ENCODE measurements at places on chromosomes 3 and 15.

DNA sequence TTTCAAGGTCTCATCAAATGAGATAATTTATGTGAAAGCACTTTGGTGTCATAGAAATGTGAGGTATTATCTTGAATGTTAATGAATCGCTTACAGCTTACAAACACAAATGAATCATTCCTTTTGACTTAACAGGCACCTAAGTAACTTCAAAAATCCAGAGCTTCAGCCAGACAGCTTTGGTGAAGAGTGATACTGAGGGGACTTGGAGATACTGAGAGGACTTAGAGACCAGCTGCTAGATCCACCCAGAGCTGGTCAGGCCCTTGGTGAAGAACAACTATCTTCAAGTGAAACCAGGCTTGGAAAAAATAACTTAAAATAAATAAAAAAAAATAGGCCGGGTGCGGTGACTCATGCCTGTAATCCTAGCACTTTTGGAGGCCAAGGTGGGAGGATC, 16.2 kb upstream of the ZFYVE19 start:
- no peak for DNase-seq

DNA sequence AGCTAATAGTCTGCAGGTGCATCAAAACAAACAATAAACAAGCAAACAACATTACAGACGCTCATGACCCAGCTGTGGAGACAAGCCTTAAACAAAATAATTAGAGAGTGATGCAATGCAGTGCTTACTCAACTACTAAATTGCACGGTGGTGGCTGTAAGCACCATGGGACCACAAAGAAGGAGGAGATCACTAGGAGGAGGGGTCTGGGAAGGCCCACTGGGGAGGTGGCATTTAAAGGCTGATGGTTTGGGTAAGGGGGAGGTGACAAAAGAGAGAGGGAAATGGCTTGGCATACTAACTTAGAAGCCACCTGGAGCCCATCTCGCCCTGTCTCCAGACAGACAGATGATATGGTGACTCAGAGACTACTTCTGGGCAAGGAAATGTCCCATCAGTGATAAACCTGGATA, 516.7 kb downstream of the FOXP1 start:
- peak; percentile 66 for DNase-seq

GRCh38 chr15:73058437-73058836, 6.2 kb downstream of the NEO1 start:
- DNase-seq, result no peak

DNA sequence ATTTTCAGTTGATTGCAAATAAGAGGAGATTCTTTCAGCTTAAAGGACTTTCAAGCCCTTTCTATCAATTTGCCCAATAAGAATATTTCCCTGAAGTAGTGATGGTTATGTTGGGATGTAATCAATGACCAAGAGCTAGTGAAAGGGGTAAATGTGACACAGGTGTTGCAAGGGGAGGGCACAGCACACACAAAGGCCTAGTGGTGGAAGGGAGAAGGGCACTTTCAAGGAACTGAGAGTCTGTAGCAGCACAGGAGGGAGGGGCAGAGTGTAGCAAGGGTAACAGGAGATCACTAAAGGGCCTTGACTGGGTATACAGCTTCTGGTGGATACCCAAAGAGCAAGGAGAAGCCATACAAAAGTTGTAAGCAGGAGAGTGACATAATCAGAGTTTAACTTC, 217.8 kb upstream of the ARHGEF26 start:
- DNase-seq, result no peak

- DNase-seq, result no peak
Measured at GRCh38 chr3:71060536-71060935, 523.0 kb downstream of the FOXP1 start.

DNA sequence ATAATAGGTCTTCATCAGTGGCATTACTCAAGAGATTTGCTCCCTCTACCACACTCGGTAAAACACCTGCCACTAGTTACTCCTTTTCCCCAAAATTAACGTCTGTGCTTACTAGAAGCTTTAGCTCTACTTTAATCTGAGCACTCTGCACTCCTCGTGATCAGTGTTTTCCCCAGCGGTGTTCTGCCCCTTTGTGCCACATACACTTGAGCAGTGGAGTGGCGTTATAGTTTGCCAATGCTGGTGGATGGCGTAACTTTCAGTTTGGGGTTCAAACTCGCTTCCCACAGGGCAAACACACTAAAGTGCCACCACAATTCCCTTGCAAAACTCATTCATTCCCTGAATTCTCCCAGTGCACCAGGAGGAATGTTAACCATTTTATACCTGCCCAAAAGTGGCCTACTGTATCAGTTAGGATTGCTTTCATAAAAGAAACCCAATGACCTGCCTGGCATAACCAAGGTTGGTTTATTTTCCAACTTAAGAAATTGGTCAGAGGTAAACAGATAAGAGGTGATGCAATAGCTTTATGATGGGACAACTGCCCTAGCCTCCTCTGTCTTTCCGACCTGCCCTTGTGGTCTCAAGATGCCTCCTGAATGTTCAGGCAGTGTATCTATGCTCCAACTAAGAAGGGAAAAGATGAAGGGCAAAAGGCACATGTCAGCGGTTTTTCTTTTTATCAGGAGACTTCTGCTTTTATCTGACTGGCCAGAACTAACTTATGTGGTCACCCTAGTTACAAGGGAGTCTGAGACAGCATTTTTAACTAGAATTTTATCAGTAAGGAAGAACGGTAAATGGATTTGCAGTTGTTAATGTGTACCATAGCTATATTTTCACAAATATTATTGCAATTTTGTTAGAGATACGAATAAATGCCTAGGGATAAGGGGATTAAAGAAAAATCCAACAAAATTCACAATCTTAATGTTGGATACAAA, 83.9 kb downstream of the FSIP1 start:
- no peak for DNase-seq

- no peak for DNase-seq
Measured at GRCh38 chr3:46913644-46914043, 36.1 kb downstream of the PTH1R start.

DNA sequence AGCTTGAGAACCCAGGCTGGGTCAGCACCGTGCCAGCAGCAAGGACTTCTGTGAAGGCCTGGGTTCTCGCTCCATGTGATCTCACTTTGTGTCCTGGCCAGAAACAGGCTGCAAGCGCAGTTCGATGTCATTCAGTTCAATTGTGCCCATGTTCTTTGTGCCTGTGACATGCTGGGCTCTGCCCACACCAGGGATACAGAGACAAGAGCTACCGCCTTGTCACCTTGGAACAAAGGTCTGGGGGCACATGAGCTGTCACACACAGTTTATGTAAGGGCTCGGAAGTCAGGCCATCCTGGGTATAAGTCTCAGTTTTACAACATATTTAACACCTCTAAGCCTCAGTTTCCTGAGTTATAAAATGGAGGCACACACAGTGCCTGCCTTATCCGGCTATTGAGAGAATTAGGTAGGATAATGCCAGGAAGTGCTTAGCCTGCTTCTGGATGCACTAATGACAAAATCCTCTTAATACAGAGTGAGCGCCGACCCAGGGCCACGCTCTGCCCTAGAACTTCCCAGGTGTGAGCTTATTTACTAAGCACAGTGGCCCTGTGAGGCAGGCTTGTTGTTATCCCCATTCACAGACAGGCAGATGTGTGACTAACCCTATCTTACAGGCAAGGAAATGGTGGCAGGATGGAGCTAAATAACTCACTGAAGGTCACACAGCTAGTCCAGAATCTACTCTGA, 50.4 kb upstream of the LIMD1 start:
- DNase-seq, result no peak

DNA sequence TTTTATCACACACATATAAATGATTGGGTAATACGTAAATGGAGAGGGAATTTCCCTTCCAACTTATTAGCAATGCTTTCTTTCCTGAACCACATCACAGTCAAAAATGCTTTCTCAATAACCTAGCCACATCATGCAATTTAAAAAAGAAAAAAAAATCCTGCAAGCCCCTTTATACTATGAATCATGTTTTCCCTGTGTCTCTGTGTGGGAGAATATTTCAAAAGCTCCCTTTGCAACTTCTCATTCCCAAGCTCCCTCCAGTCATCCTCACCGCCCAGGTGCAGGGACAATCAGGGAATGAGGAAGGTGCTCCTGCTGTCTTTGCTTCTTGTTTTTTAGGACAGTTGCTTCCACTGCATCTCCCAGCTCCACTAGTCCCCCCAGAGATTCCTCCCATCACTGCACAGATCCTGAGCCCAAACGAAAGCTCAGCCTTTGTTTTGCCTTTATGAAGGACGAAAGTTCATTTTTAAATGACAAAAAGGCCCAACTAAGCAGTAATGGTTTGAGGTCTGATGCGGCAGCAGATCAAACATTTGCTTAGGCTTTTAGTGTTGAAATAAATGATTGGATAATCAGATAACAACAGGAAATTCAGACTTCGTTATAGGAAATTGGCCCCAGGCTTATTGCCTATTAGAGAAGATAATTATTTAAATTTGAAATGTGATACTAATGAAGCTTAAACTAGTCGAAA, 47.8 kb upstream of the ADGRG7 start:
- no peak for DNase-seq

DNA sequence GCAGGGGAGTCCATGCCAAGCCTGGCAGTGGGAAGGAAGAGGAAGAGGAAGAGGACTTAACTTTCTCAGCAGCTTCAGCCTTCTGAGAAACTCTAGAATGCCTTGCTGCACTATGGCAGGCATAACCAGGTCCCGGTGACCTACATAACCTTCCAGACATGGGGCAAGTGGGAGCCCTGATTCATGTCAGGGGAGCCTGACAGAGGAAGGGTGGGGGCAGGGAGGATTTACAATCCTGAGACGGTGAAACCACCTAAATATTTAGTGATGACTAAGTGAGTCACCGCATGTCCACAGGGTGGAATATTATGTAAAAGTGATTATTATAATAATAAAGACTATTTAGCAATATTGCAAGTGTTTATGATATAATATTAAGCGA, 46.7 kb downstream of the AMOTL2 start:
- no peak for DNase-seq

DNA sequence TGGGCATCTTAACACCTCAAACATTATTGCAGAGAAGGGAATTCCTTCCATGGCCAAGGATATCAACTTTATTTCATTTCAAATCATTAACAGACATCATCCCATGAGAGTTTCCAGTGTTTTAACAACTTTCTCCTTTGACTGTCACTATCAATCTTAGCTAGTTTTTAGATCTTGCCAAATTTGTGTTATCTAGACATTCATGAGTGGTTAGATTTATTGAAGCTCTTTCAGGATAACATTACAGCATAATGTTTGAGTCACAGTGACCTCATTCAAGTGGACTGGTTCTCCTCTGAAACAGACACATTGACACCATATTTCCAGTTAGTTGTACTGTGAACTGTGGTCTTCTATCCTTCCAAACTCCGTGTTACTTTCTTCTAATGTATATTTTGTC, 8.6 kb upstream of the TNFAIP8L3 start:
- no peak for DNase-seq

DNA sequence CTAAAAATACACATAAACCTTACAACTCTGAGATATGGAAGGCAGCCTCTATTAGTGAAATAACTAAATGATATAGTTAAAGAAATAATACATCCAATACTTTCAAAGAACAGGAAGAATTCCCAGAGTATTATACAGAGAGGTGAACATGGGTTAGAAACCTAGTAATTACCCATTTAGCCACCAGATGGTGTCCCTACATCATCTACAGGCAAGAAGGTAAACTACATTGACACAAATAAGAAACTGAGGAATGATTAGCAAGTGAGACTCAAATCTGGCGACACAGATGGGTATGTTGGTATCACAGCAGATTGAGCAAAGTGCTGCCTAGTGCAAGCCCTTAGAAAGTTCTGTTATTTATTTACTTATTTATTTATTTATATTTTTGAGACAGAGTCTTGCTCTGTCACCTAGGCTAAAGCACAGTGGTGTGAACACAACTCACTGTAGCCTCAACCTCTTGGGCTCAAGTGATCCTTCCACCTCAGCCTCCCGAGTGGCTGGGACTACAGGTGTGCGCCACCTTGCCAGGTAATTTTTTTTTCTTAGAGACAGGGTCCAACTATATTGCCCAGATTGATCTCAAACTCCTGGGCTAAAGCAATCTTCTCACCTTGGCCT, 28.2 kb downstream of the NEK4 start:
- DNase-seq, result no peak

- DNase-seq, result no peak
Measured at GRCh38 chr3:183317886-183318865, 65.1 kb downstream of the B3GNT5 start.

DNA sequence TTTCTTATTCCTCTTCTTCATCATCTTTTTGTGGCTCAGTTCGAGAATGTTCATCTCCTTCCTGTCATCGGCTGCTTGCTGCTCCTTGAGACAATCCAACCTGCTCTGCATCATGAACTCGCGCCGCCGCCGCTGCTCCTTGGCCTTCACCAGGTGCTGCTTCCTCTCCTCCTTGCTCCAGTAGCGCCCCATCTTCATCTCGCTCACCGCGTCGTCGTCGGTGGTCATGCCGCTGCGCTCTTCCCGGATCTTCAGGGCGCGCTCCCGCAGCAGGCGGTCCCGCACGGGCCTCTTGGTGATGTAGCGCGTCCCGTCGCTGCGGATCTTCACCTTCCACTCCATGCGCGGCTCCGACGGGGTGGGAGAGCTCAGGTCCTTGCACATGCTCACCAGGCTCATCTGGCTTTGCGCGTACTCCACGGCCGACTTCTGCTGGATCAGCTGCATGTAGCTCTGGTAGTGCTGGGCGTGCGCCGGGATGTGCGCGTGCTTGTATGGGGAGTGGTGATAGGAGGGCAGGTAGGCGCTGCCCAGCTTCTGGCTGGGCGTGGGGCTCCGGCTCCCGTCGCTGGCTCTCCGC, 241.2 kb downstream of the PDZRN3 start:
- DNase-seq, result no peak

DNA sequence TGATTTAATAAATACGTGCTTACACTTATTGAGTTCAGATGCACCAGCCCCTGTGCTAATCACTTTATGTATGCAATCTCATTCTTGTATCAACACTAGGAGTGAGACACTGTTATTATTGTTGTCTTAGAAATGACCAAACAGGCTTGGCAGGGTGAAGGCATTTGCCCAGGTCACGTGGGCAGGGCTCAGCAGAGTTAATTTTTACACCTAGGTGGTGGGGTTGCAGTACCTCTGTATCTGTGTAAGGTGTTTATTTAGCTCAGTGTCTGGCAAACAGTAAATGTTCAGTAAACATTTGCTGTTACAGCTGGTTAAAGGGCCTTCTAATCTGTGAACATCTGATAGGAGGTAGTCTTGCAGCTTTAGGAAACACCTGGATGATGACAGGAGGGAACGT, 200.0 kb downstream of the CACNA2D3 start:
- no peak for DNase-seq

- DNase-seq, result no peak
Measured at GRCh38 chr3:43062040-43062563, 43.8 kb downstream of the POMGNT2 start.

DNA sequence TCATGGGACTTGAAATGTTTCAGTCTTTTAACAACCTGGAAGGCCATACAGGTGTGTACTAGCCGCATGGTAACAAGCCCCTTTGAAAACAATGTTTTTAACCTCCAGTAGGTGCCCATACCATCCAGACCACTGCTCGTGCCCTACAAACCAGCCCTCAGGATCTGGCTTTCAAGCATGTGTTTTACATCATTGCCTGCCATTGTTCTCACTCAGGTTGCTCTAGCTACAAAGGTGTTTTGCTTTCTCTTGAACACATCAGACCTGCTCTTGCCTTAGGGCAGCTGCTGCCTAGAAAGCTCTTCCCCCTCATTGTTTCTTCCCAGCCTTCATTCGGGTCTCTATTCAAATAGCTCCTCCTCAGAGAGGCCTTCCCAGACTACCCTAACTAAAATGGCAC, 32.3 kb upstream of the MAP3K13 start:
- no peak for DNase-seq
